SIG-M5 (cell line): ENCODE measurements at places on chromosomes 6 and 20.
A peak's percentile ranks its signal among the peaks of the same experiment; 100 is the strongest.

- peak; percentile 46 for DNase-seq
These were observed 8.3 kb upstream of the NCOA3 start for GRCh38 chr20:47493175-47493962.

GRCh38 chr6:165206798-165207197 is 102.6 kb downstream of the C6orf118 start:
- no peak for DNase-seq

DNA sequence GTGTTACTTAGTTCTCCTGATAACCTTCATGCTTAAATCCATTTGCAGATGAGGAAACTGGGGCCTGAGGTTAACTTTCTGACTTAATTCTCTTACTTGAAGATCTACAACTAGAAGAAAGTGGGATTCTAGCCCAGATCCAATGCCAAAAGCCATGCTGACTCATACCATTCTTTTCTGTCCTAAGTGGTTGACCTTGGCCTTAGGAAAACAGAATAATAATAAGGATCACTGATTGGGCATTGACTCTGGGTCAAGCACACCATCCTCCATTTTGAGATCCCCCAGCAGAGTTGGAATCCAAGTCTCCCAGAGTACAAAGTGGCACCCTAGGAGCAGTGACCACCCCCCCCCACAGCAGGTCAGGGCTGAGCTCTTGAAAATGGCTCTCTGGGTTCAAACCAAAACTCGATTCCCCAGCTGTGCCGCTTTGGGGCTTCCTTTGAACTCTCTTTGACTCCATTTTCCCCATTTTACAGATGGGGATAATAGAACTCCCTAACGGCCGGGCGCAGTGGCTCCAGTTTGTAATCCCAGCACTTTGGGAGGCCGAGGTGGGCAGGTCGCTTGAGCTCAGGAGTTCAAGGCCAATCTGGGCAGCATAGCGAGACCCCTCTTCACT is 12.8 kb upstream of the ZNF217 start:
- DNase-seq, result no peak

GRCh38 chr6:129448965-129449364 is 261.0 kb downstream of the ARHGAP18 start:
- no peak for DNase-seq

DNA sequence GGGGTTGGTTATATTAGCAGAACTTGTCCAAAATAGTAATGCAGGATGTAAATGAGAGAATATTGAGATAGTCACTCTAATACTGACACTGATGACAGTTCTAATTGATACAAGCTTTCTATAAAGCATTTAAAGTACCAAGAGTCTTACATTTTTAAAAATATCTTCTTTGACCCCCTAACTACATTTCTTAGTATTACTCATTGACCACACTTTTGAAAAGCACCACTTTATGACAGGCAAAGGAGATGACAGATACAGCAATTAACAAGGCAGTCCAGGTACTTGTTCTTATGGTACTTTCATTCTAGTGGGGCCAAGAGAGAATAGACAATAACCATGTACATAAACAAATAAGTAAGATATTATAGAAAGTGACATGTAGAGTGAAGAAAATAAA is 139.4 kb upstream of the EYA4 start:
- DNase-seq, result no peak

- DNase-seq, result no peak
These were observed 50.0 kb upstream of the SUPT3H start for GRCh38 chr6:45427726-45428125.

- no peak for DNase-seq
These were observed 373.1 kb upstream of the SOX4 start for GRCh38 chr6:21220271-21220987.

- no peak for DNase-seq
These were observed 6.6 kb upstream of the BTNL2 start for GRCh38 chr6:32413427-32414047.

- DNase-seq, result no peak
These were observed 14.8 kb upstream of the SYNE1 start for GRCh38 chr6:152651986-152652385.

DNA sequence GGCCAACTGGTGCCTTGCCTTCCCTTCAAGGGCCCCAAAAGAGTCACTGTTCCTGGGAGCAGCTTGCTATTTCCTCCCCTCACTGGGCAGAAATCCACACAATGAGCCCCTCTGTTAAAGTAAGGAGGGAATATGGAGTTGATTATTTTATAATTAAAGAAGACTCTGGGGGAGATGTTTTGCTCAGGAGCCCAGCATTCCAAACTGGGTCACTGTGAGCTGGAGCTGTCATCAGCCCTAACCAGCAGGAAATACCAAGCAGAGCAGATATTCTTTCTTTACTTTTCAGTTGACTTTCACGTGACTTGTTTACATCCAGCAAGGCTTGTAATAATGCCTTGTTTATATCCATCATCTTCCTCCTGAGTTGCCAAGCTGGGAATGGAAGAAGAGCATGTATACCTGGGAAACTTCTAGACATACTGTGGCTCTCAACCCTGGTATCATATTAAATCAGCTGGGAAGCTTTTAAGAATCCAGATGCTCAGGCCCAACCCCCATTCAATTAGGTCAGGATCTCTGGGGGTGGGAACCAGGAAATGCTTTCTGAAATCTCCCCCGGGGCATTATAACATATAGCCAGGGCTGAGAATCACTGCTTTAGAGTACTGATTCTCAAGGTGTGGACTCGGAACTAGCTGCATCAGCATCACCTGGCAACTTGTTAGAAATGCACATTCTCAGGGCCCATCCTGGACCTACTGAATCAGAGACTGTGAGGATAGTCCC is 175.6 kb upstream of the MYLIP start:
- no peak for DNase-seq

DNA sequence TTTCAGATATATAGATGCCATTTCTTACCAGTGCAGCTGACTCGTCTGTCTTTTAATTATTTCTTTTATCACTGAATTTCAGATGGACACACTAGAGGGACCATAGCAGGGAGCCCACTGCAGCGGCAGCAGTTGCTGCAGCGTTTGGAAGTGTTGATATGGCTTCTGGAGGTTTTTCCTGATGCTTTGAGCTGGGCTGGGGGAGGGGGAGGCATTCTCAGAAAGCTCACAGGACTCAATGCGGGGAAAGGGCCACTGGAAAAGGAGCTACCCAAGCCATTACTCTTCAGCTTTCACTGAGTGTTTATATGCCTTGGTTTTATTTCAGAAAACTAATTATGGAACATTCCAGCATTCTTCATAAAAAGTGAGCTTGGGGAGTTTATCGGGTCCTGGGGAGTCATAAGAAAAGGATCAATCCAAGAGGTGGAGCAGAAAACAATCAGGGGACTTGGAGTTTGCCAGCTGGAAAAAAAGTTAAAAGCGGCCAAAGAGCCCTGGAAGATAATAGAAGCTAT is 740.4 kb upstream of the FLRT3 start:
- no peak for DNase-seq

DNA sequence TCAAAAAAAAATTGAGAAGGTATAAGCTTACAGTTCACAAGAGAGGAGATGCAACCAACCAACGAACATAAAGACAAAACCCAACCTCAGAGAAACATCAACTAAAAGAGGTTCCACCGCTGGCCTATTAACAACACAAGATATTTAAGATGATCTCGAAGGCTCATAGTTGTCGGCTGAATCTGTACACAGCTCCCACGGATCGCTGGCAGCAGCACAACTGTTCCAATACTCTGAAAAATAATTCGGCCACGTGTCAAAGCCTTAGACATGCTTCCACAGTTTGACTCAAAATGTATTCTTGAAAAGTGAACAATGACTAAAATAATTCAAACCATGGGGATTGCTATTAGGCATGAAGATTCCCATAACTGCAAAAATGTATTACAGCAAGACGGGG is 13.7 kb downstream of the EXOC2 start:
- no peak for DNase-seq

DNA sequence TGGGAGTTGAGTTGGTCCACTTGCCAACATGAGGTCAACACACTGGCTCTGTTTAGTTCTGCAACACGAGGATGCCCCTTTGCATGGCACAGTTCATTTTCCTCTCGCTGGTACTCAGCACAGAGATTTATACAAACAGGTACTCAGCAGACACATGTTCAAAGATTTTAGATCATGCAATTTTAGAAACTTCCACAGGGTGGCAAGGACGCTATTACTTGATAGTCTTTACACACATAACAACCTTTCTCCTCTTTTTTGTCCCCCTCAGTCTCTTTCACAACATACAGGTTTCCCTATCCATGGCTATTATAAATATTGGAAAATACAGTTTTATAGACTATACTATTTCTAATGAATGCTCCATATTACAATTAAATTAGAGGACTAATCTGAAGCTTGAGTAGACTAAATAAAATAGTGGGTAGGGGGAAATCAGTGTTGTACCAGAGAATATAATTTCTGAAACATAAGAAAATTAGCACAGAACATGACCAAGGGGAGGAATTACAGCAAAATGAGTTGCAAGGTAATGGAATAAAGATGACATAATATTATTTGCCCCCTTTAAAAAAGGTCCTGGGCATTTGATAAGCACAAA is 331.8 kb upstream of the BTBD3 start:
- DNase-seq, result no peak

DNA sequence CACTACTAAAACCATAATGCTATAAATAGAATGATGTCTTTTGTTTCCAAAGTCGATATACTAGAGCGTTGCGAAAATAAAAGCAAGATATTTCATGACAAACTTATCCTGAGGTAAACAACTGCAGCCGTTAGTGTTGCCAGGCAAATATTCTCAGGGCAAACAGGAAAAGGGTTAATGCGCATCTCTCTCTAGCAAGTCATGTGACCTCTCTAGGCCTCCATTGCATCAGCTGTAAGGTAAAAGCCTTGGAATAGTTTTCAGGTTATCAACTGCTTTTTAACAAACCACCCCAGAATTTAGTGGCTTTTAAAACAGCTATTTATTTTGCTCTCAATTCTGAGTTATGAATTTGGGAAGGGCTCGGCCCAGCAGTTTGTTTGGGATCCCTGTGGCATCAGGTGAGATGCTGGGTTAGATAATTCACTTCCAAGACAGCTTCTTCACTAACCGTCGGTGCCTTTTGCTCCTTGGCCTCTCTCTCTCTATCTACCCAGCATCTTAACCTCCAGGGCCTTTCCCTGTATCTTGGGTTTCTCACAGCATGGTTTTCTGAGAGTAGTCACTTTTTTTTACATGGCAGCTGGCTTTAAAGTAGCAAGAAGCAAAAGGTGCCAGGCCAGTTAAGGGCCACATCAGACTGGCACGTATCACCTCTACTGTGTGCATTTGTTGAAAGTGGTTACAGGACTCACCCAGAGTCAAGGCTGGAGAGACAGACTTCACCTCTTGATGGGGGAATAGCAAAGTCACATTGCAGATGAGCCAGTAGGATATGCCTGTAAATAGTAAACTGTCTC is 39.2 kb upstream of the LTV1 start:
- no peak for DNase-seq

- DNase-seq, result no peak
These were observed 9.6 kb upstream of the PRIM2 start for GRCh38 chr6:57307850-57308249.

DNA sequence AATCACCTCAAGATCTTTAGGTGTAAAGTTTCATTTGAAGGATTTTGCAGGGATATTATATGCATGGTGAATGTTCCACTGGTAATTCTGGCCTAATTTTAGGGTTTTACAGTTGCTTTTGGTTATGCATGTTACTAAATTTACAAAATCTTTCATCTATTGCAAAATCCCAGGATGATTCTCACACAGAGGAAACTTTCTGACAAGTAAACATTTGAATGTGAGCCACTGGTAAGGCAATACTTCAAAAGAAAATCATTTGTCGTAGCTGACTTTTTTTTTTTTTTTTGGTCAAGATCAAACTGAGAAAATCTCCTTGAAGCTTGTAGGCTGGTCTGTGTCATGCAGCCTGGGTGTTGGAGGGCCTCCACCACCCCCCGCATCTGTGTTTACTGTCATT is 141.9 kb upstream of the EXOC2 start:
- DNase-seq, result no peak

GRCh38 chr6:122589115-122589514 is 21.1 kb upstream of the PKIB start:
- no peak for DNase-seq

DNA sequence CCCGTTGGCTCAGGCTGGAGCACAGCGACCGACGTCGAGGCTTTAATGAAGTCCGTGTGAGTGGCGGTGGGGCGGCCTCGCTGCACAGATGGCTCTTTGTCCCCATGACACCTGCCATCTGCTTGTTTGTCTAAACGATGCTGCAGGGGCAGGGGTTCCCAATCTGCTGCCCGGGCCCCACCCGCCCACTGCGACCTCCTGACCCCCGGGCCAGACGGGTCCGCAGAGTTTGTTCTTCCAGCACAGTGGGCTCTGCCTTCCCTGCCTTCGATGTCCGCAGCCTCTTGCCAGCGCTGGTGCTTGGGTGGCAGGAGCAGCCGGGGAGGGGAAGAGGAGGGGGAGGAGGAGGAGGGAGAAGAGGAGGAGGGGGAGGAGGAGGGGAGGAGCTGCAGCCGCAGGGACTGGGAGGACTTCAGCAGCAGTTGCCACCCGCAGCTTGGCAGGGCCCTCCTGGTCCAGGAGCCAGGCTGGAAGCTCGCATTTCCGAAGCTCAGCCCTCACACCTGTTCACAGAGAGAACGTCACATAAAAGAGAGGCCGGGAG is 210.0 kb downstream of the DLL1 start:
- no peak for DNase-seq

DNA sequence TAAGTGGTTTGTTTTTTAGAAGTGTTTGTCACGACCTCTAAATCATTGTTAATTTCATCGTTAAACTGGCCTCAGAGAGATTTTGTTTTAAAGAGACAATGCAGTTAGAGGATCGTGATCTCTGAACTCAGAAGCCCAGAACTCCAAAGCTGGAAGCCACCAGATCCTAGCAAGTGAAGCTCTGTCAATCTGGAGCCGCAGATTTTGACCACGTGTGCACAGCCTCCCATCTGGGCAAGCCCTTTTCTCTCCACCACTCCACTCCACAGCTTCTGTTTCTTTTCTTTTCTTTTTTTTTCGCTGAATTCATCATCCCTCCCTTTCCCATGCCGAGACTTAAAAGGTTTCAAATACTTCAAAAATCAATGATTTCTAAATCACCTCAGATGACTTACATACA is 142.2 kb upstream of the ESR1 start:
- DNase-seq, result no peak

GRCh38 chr6:107977283-107977682 is 19.3 kb upstream of the SEC63 start:
- no peak for DNase-seq

DNA sequence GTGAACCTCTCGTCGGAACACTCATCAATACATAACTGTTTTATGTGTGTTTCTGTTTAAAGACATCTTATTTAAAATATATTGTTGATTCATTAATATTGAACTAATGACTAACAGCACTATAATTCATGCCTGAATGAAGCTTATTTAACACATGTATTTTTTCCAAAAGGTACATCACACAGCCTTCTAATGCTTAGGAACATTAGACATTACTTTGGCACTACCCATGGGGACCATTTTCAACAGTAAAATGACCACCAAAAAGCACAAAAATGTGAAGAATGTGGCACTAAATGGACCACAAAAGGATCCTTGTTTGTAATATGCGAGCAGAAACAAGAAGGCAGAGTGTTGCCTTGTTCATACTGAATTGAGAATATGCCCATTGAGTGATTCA is 109.2 kb downstream of the CEP57L1 start:
- DNase-seq, result no peak

DNA sequence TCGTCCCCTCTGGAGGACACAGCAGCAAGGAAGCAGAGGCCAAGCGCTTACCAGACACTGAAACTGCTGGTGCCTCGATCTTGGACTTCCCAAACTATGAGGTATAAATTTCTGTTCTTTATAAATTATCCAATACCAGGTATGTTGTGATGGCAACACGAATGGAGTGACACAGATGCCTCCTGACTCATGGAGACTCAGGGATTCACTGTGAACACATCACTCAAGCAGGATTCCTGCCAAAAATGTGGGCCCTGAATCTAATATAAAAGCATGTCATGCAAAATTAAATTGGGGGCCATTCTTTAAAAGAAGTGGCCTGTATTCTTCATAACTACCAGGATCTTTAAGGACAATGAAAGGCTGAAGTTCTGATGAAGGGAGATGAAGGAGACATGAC is 52.5 kb upstream of the SLC22A23 start:
- no peak for DNase-seq
